ENCODE measurements at places on chromosomes 11 and 22.

DNA sequence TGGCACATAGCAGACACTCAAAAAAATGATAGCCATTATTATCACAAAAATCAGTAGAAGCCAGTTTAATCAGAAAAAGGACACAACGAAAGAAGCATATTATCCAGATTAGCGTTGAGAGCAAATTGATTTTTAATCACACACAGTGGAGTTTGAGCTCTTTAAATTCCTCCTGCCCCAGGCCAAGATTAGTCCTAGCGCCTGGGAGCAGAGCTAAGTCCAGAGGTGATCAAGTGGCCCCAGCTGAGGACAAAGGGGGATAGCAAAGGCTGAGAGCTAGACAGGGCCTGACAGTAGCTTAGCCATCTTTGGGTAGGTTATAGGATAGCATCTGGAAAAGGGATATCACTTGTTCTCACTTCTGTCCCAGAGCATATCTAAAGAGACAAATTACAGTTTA is 133.6 kb downstream of the NXPE2 start:
- no peak for DNase-seq

- no peak for DNase-seq
These were observed 19.4 kb downstream of the RELT start for GRCh38 chr11:73395297-73396208.

DNA sequence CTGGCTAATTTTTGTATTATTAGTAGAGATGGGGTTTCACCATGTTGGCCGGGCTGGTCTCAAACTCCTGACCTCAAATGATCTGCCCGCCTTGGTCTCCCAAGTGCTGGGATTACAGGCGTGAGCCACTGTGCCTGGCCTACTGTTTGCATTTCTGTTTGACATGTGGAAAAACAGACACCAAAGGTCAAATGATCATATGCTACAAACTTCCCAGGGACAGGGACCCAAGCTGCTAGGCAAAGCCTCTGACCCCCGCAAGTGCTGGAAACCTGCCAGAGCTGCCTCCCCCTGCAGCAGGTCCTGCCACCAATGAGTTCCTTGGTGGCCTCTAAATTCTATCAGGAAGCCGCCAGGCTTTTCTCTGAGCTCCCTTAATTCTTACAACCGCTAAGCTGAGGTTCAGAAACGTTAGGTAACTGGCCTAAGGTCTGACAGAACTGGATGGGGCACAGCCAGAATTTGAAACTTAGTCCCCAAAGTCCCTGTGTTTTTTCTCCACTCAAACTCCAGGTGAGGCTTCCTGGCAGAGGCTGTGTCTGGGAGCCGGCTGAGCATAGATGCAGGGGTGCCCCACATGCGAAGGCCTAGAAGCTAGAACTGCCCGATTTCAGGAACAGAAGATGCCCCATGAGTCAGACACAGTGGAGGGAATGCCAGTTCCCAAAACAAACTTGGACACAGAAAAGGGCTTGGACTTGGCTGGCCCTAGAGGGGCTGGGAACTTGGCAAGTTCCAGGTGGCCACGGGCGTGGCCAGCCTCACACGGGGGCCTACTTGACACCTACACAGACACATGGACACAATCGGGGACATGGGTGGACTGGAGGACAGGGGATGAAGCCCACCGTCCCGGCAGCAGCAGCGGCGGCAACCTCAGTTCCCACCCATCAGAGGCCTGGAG is 7.4 kb downstream of the CSNK1E start:
- DNase-seq = no peak

DNA sequence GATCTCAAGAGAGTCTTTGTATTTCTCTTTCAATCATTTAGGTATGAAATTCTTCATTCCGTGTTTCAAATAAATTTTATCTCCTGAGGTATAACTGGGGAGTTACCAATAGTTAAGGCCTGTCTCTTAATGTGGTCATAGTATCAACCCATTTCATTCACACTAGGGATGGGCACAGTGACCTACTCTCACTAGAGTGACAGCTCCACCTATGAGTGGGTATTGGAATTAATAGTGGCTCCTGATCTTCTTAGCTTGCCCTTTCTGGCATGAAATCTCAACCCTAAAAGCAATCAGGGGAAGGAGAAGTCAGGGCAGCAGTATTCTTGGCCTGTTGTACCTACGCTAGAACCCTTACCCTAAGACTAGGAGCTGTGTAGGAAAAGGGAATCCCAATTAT is 507.7 kb downstream of the FAM181B start:
- DNase-seq = no peak

- DNase-seq = no peak
These were observed 543 bp upstream of the AP2A2 start for GRCh38 chr11:925158-925495.

GRCh38 chr22:20408891-20409290 is 14.9 kb downstream of the ZNF74 start:
- no peak for DNase-seq

- DNase-seq = no peak
These were observed 81.1 kb downstream of the PIWIL3 start for GRCh38 chr22:24693379-24693778.

- no peak for DNase-seq
These were observed 14.8 kb downstream of the CD6 start for GRCh38 chr11:60985991-60986915.

- no peak for DNase-seq
These were observed 2.1 kb upstream of the PHLDB1 start for GRCh38 chr11:118605116-118605867.

GRCh38 chr11:133582326-133582725 is 50.0 kb upstream of the OPCML start:
- no peak for DNase-seq

DNA sequence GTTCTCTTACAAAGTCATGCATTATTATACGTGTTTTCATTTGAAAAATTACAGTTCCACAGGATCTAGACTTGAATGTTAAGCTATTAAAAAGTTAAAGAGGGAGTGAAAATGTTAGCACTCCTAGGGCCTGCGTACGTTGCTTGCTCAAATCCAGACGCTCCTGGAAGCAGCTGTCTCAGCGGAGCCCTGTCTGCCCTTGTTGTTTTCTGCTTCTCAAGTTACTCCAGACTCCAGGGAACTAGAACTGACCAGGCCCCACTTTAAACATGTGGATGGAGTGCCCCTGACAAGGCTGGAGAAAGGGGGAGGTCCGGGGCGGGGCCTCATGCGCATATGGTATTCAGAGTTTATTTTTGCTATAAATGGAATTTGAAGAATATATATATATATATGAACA is 9.6 kb downstream of the PARVB start:
- DNase-seq = no peak

DNA sequence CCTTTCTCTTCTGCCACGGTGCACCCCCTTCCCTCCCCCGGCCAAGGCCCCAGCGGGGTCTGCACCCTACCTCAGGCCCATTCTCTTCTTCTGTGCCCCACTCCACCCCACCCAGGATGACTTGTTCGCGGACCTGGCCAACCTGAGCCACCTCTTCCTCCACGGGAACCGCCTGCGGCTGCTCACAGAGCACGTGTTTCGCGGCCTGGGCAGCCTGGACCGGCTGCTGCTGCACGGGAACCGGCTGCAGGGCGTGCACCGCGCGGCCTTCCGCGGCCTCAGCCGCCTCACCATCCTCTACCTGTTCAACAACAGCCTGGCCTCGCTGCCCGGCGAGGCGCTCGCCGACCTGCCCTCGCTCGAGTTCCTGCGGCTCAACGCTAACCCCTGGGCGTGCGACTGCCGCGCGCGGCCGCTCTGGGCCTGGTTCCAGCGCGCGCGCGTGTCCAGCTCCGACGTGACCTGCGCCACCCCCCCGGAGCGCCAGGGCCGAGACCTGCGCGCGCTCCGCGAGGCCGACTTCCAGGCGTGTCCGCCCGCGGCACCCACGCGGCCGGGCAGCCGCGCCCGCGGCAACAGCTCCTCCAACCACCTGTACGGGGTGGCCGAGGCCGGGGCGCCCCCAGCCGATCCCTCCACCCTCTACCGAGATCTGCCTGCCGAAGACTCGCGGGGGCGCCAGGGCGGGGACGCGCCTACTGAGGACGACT is 15.9 kb downstream of the RTN4RL2 start:
- no peak for DNase-seq

DNA sequence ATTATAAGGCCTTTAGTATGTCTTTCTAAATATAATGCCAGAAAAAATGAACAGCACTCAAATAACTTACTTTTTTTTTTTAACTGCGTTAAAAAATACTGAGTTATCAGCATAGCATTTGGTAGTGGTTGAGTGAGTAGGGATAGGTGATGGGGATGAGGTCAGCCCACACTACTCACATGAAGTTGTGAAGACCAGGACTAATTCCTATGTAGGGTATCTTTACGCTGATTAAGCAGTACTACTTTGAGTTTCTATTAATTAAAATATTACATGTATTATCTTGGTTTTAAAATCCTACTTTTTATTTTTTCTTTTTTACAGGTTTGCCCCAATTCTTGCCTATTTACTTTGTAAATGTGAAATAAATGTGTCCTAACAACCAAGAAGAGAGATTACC is 13.5 kb downstream of the PHF21A start:
- DNase-seq = no peak

GRCh38 chr11:116833491-116833815 is 3.7 kb downstream of the APOC3 start:
- no peak for DNase-seq

DNA sequence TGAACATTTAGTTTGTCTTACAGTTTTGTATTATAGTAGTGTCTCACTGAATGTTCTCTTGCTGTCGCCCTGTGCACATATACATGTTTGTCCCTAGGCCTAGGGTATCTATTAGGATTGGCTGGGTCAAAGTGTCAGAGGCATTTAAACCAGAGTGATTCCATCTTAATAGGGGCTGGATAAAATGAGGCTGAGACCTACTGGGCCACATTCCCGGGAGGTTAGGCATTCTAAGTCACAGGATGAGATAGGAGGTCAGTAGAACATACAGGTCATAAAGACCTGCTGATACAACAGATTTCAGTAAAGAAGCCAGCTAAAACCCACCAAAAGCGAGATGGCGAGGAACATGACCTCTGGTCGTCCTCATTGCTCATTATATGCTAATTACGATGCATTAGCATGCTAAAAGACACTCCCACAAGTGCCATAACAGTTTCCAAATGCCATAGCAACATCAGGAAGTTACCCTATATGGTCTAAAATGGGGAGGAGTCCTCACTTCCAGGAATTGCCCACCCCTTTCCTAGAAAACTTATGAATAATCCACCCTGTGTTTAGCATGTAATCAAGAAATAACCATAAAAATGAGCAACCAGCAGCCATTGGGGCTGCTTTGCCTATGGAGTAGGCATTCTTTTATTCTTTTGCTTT is 82.6 kb downstream of the LDLRAD3 start:
- DNase-seq = no peak

GRCh38 chr11:60095477-60096120 is 7.1 kb downstream of the MS4A2 start:
- no peak for DNase-seq

- no peak for DNase-seq
These were observed 73.9 kb downstream of the USP47 start for GRCh38 chr11:11915625-11916024.

DNA sequence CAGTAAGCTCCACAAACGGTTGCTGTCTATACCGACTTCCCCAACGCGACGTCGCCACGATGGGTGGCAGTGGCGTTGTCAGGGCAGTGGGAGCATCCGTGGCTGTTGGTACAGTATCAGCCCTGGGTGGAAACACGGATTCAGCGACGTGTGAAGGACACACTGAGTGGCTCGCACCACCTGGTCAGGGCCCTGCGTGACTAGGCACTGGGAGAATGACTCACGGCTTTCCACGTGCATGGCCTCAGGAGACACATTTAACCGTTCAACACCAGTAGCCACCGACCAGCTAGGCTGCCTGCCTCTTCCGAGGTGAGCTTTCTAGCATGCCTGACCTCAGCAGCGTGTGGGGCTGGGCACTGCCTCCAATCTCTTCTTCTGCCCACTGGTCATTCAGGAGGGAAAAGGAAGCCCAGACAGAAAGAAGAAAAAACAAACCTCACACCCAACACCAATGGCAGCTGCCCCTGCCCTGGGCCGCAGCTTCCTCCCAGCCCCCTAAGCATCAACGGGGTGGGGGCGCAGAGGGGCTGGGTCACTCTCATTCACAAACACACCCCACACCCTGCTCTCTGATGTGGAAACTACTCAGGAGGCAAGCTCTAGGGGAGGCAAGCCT is 59.0 kb downstream of the MYH9 start:
- no peak for DNase-seq

DNA sequence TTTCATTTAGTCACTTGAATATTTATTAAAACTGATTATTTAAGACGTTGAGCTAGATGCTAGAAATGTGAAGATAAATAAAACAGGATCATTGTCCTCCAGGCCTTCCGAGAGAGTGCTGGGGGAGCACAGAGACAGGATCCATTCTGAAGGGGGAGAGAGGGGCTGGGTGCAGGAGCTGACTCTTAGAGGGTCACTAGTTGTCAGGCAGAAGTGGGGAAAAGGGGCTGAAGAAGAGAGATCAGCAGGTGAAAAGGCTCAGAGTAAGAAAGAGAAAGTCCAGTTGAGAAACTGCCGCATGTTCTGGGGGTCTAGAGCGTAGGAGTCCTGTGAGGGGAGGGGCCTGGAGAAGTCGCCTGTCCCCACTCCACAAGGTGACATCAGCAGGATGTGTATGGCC is 206.2 kb upstream of the SNX19 start:
- DNase-seq = no peak

DNA sequence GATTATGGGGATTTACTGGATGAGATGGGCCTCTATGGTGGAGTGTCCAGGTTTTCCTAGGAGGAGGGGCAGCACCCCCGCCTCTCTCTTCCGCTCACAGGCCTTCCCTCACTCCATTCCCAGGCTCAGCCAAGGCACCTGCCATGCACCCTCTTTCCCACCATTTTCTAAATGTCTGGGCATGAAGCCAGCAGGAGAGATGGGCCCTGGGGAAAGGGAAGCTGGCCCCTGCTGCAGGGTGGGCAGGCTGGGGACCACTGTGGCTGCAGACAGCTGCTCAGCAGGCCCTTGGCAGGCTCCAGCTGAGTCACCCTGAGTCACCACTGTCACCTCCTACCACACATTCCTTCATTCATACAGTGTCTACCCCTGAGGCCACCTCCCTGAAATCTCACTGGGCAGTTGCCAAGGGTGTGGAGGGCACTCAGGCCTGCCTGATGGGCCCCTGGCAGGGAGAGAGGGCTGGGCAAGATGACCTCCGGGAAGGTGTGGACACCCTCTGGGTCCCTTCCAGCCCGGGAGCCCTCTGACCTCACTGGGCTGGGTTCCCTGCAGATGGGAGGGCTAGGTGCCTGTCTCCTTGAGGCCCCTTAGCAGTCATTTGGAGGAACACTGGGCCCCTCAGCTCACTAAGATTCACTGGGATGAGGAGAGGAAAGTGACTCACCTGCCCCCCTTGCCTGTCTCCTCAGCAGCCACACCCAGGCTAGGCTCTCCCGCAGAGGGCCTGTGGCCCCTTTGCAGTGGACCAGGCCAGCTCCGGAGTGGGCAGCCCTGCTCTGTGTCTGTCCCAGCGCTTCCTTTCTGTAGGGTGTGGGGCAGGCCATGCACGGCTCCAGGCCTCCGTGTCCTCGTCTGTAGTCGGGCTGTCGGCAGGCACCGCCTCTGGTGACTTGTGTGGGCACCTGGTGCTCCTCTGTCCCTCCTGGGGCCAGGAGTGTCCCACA is 7.8 kb downstream of the MYEOV start:
- no peak for DNase-seq

Measured in NCI-H2081 (cell line).